ENCODE measurements at places on chromosomes 6 and 20.

DNA sequence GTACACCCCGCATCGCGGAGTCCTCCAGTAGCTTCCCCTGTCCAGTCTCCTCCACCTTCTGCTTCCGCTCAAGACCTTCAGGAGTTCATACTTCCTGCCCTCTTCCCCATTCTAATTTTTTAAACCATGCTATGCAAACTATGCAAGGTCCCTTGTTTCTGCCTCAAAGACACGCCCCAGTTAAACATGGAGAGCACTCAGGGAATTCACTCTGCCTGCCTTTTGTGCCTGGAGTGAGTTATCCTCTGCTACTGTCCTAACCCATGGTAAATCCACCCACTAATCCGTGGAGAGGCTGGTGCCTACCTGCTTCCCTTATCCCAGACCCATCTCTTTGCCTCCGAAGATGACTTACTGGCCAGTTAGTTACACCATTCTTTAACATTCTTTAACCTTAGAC is 473.7 kb upstream of the JARID2 start:
- no peak for DNase-seq

- DNase-seq: no peak
Measured at GRCh38 chr6:10414756-10415616, at the start of gene TFAP2A. TSS of gene TFAP2A (minus strand) at chr6:10415074. CDS start at chr6:10414991, 83 bp downstream.

GRCh38 chr6:53437557-53438202 is 88.9 kb upstream of the ELOVL5 start:
- DNase-seq: no peak

GRCh38 chr6:46244670-46245069 is 73.9 kb upstream of the ENPP5 start:
- DNase-seq: no peak

- no peak for DNase-seq
Measured at GRCh38 chr6:168737014-168737413, 296.0 kb downstream of the SMOC2 start.

GRCh38 chr20:51311636-51312479 is 230.7 kb downstream of the NFATC2 start:
- DNase-seq: no peak
